Breast epithelium (tissue), 4 donors: ENCODE measurements at places on chromosomes 7 and 10. TPM values are rescaled to one million over a fixed set of nuclear protein-coding genes. Genes with fewer than 3 reads are reported as not detected.

The ZNF853 gene
- 11.7 TPM for total RNA-seq

The FKBP6 gene
- not detected for total RNA-seq

DNA sequence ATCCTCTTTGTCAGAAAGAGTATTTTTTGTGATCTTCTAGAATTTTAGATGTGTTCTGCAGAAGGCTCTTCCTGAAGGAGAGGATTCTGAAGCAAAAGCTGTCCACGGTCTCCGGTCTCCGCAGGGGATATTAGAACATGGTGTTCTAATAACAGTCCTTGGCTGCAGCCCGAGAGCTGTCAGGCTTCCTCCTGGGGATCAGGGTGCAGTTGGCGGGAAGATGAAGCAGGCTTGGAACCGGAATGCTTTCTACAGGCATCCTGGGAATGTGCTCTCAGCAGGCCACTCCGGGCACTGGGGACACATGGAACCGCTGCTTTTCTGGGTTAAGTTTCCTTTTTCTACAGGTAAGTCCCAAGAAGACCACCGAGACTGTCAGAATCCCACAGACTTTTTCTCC is 118.6 kb upstream of the PARD3 start:
- H3K4me1 ChIP-seq = no peaks in the 10 kb centered on the region
- H3K4me3 ChIP-seq = no peak overlapping the region
- H3K36me3 ChIP-seq = no peaks in the 10 kb centered on the region
- H3K27ac ChIP-seq = no peak overlapping the region
- H3K27me3 ChIP-seq = no peaks in the 10 kb centered on the region
- DNase-seq = no peak

GRCh38 chr10:11329062-11329673 is 282.3 kb downstream of the USP6NL start:
- H3K36me3 ChIP-seq = no peaks in the 10 kb centered on the region
- no peak overlapping the region for H3K4me3 ChIP-seq
- DNase-seq = no peak
- H3K27ac ChIP-seq = peak overlapping the region; percentile 32

- H3K36me3 ChIP-seq = peaks cover 9% of the 10 kb centered on the region
Measured at GRCh38 chr7:149196151-149196704, 882 bp downstream of the ZNF282 start.

GRCh38 chr7:123975084-123975483 is 50.0 kb downstream of the SPAM1 start:
- no peak overlapping the region for H3K27ac ChIP-seq
- H3K27me3 ChIP-seq = no peaks in the 10 kb centered on the region
- no peak for DNase-seq
- no peaks in the 10 kb centered on the region for H3K36me3 ChIP-seq
- no peaks in the 10 kb centered on the region for H3K4me1 ChIP-seq

DNA sequence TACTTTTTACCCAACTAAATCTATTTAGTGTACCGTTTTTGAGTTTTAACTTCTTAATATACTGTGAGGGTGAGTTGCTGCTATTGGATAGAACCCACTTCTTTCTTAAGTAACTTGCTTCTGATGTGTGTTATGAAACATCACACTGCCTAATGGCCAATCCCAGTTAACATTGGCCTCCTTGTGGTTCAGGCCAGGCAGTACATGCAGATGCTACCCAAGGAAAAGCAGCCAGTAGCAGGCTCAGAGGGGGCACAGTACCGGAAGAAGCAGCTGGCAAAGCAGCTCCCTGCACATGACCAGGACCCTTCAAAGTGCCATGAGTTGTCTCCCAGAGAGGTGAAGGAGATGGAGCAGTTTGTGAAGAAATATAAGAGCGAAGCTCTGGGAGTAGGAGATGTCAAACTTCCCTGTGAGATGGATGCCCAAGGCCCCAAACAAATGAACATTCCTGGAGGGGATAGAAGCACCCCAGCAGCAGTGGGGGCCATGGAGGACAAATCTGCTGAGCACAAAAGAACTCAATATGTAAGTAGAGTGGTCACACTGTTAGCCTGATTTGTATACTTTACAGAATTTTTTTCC is 39.7 kb downstream of the TES start:
- H3K4me1 ChIP-seq = no peaks in the 10 kb centered on the region
- no peak overlapping the region for H3K4me3 ChIP-seq
- no peak for DNase-seq
- H3K27me3 ChIP-seq = no peaks in the 10 kb centered on the region

- no peaks in the 10 kb centered on the region for H3K27me3 ChIP-seq
- H3K4me1 ChIP-seq = no peaks in the 10 kb centered on the region
- H3K36me3 ChIP-seq = no peaks in the 10 kb centered on the region
Measured at GRCh38 chr10:28987555-28988320, 301.1 kb upstream of the LYZL1 start.

DNA sequence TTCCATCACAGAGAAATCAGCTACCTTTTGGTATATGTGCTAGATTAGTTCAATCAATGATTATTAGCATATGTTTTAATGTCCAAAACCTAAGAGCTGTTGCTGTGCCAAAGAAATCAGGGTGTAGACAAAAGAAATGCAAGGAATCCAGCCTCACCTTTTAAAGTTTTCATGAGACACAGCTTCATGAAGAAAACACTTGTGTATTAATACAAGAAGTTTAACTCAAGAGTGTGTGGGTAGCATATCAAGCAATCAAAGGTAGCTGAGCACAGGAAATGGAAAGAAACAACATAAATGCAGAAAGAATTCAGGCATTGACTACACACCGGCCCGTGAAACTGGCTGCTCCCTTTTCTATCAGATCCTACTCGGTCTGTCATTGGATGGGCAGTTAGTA is 76.0 kb upstream of the CAV2 start:
- DNase-seq = no peak
- H3K27ac ChIP-seq = no peak overlapping the region
- H3K4me1 ChIP-seq = no peaks in the 10 kb centered on the region

DNA sequence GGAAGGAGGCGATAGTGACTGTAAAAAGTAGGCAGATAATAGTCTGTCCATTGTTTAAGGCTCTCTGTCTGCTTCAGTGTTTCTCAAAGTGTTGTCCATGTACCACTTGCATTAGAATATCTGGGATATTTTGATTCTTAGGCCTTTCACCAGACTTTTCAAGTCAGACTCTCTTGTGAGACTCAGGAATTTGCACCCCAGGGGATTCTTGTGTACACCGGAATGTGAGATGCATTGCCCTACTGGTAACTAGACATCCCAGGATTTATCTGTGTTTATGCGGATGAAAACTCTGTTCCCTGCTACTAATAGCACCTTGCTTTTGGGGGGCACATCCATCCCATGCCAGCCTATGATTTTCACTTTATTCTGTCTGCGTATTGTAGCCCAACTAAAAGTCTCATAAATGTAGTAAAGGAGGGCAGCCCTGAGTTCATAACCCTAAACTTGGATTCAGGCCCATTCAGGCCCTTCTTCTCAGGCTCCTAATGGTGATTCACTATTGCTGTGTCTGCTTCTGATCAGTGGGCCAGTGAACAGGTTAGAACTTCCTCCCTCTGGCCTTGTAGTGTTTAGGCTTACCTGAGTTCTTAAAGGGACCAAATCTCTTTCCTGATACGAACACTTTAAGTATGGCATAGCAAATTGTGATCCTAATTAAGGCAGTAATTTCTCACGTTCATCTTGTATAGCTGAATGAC is 71.8 kb upstream of the RPA3 start:
- no peak overlapping the region for H3K27ac ChIP-seq
- no peaks in the 10 kb centered on the region for H3K4me1 ChIP-seq
- H3K4me3 ChIP-seq = no peak overlapping the region
- no peaks in the 10 kb centered on the region for H3K36me3 ChIP-seq
- no peak for DNase-seq
- H3K27me3 ChIP-seq = no peaks in the 10 kb centered on the region

DNA sequence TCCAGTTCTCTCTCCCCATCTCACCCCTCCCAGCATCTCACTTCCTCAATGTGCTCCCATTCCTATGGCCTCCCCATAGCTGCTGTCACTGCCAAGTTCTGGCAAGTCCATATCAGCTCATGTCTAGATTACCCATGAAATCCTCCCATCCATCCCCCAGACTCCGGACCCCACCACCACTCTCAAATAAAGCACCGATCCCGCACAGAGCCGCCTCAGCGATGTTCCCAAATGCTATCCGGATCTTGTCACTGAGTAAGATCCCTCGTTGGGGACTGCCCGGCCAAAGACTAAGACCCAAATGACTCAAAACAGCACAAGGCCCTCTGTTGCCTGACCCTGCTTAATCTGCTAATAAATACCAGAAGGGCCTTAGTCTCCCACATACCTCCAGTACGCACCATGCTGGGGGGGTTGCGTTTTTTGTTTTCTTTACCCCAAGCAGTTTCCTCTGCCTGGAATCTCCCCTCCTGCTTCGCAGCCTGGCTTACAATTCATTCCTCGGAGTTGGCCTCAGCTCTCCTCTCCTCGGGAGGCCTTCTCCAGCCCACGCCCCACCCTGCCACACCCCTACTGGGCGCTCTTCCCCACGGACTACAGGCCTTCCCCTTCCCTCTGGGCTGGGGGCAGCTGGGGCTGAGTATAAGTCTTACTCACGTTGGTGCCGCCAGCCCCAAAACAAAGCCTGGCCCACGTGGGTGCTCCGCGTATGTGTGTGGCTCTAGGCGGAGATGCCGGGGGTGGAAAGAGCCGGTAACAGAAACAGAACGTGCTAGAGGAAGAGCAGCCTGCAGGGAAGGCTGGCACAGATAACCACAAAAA is 1.8 kb upstream of the DUSP5 start:
- peak overlapping the region; percentile 63 for H3K4me3 ChIP-seq
- no peaks in the 10 kb centered on the region for H3K36me3 ChIP-seq
- no peak for DNase-seq
- no peaks in the 10 kb centered on the region for H3K27me3 ChIP-seq
- peak overlapping the region; percentile 98 for H3K27ac ChIP-seq
